Activated gamma-delta T cell treated with Interleukin-2 at 50 U/mL for 16 hours (primary cell): ENCODE measurements at places on chromosomes 2 and 18.

- DNase-seq = no peak
Observed at GRCh38 chr18:61845197-61845596, 47.6 kb downstream of the RNF152 start.

- no peak for DNase-seq
Observed at GRCh38 chr2:112032224-112032586, 22.9 kb upstream of the TMEM87B start.

DNA sequence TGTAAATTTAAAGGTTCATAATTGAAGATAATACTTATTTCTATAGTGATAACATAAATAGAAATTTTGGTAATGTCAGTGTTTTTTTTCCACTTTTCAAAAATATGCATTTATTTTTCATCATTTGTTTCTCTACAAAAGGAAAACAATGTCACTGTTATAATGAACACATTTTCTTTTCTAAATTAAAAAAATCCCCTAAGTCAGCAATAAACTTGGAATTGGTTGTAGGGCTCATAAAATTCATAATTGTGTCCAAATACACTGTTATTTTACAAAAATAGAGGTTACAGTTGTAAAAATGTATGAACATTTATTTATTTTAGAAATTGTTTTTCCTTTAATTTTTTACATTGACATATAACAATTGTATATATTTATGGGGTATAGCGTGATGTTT, 26.4 kb upstream of the SERPINB12 start:
- no peak for DNase-seq

GRCh38 chr18:2325933-2326332, 245.4 kb downstream of the METTL4 start:
- no peak for DNase-seq

DNA sequence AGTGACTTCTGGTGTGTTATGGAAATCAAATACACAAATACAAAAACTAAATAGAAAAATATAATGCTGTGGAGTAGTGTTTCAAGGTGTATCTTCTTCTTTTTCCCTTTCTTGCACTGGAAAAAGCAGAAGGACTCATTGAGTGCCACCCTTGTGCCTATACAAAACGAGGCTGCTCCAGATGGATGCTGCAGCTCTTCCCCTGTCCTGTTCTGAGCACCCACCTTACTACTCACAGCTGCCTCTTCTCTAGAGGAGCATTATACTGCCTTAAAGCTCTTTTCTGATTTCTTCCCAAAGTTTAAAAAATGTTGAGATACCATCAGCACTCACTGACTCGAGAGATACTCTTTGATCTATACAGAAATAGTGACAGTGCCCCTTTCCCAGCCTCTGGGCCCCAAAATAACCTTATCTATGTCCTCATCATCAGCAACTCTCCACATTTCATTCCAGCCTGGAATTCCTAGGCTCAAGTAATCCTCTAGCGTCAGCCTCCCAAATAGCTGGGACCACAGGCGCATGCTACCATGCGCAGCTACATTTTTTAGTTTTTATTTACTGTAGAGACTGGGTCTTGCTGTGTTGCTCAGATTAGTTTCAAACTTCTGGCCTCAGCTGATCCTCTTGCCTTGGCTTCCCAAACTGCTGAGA, 1356.1 kb upstream of the NRXN1 start:
- no peak for DNase-seq

GRCh38 chr18:57965246-57965645, 78.8 kb upstream of the NEDD4L start:
- DNase-seq = no peak

- DNase-seq = no peak
Observed at GRCh38 chr2:45233301-45233700, 224.0 kb upstream of the SIX2 start.

DNA sequence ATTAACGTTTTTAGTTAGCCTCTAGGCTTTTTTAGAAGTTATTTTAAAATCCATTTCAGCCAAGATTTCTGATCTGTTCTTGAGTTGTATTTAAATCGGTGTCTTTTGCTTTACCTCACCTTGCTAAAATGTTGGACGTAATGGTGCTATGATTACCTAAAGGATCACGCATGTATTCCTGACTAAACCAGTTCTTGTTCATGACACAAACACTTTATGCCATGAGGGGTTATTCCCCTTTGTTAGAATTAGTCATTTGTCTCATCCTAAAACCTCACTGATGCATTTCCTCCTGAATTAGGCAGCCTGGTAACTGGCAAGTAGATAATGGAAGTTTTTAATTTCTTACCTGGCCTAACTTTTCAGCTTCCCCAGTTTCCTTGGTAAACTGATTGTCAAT, 185.4 kb upstream of the TANK start:
- no peak for DNase-seq

- DNase-seq = no peak
Observed at GRCh38 chr2:30756051-30756719, 51.1 kb downstream of the CAPN13 start.

GRCh38 chr2:98795891-98796676, 65.2 kb upstream of the MGAT4A start:
- DNase-seq = no peak

- no peak for DNase-seq
Observed at GRCh38 chr2:23549051-23549450, 164.1 kb downstream of the KLHL29 start.

DNA sequence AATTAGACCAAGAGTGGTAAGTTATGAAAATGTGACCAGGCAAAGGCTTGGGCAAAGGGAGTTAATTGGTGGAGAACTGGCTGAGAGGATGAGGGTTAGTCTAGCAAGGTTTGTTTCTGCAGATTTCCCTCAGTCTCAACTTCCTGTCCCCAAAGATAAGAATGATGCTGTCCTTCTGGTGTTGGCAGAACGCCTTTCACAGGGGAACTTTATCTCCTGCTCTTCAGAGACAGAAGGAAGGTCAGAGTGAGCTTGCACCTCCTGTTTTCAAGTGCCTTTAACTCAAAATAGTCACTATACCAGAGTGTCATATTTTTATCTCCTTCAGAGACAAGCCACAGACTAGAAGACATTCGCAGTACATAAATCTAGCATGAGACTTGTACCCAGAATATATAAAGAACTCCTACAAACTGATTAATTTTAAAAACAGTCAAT, 95.7 kb downstream of the TEX51 start:
- no peak for DNase-seq

GRCh38 chr18:46344416-46345180, 240.4 kb downstream of the HAUS1 start:
- no peak for DNase-seq

GRCh38 chr18:74248595-74248994, 43.2 kb downstream of the CYB5A start:
- no peak for DNase-seq

DNA sequence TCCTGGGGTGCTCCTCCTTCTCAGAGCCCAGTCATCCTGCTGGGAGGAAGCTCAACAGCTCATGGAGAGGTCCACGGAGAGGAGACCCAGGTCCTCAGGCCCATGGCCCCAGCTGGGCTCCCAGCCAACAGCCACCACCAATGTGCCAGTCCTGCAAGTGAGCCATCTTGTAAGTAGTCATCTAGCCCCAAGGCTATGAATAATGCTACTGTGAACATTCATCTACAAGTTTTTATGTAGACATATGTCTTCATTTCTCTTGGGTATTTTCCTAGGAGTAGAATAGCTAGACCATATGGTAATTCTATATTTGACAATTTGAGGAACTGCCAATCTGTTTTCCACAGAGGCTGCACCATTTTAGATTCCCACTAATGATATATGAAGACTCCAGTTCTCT, 166.1 kb downstream of the MTCL1 start:
- DNase-seq = no peak

GRCh38 chr18:46325895-46326294, 221.7 kb downstream of the HAUS1 start:
- no peak for DNase-seq

GRCh38 chr2:99421469-99421868, 68.3 kb downstream of the REV1 start:
- DNase-seq = no peak

- no peak for DNase-seq
Observed at GRCh38 chr2:62596061-62596921, 90.3 kb upstream of the TMEM17 start.

DNA sequence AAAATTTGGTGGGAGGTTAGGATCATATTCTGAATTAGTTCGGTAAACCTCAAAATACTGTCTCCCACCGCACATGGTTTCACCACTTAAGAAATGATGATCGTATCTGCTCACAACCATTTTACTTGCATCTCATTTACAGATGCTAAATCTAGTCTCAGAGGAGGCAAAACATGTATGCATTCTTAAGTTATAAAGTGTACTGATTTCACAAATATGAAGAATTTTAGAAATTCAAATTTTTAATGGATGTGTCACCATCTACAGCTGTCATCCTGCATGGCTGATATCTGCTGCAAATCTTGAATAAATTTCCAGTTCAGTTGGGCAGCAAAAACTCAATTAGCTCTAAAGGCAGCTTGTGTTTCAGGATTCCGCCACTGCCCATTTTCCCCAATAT, 243.3 kb upstream of the KCNJ3 start:
- DNase-seq = no peak

- no peak for DNase-seq
Observed at GRCh38 chr18:6955304-6955703, 162.3 kb downstream of the LAMA1 start.

GRCh38 chr2:121376535-121377250, 91.7 kb upstream of the TFCP2L1 start:
- DNase-seq = no peak

GRCh38 chr18:78430131-78430758, 549.4 kb upstream of the SALL3 start:
- DNase-seq = no peak

- no peak for DNase-seq
Observed at GRCh38 chr2:229181641-229182040, 89.4 kb downstream of the PID1 start.

DNA sequence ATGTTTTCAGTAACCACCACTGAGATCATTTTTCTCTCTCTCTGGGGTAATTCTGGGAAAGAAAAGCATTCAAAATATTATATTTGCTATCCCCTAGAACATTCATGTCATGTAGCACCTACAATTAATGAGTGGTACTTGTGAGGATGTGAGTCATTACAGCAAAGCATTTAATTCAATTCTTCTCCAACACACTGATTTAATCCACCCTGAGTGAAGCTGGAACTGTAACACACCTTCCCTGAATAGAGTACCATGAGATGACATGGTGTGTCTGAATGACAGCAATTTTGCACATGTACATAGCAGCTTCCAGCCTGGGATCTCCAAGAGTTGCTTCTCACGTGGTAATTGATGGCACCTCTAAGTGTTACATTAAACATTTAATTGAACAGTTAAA, 207.1 kb upstream of the SLC14A2 start:
- DNase-seq = no peak

GRCh38 chr2:47617523-47618271, 165.2 kb upstream of the MSH6 start:
- DNase-seq = no peak

GRCh38 chr18:2656237-2656980, 883 bp downstream of the SMCHD1 start:
- DNase-seq = peak; percentile 45

GRCh38 chr2:39068299-39069135, 52.3 kb downstream of the SOS1 start:
- DNase-seq = no peak

DNA sequence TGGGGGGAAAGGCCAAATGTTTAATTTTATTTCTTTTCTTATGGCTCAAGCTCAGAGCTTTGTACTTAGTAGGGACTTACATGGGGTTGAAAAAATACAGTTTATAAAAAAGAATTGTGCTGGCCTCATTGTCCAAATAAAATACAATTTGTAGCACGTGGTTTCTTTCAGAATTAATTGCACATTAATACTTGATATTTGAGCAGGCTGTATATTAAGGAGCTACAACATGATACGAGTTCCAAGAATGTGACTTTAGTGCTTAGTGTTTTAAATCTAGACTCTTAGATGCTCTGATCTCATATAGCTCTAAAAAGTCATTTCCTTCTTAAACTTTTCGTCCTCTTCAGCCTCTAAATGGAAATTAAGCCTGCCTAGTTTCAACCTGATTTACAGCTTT, 46.4 kb upstream of the RASGRP3 start:
- DNase-seq = no peak

DNA sequence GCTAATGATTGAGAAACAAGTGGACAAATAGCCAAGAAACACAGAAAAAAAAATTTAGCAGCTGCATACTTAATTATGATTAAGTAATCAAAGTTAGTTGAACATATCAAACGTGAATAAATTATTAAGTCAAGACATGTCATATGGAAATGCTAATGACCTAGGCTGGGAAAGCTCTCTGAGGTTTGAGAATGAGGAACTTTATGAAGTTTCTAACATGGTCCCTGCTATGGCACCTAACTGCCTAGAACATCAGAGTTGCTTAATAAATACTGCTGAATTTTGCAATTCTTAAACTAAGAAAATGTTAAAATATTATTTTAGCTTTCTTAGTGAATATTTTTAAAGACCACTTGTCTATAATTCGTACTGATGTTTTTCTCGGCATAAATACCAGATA, 99.8 kb downstream of the AFF3 start:
- no peak for DNase-seq

DNA sequence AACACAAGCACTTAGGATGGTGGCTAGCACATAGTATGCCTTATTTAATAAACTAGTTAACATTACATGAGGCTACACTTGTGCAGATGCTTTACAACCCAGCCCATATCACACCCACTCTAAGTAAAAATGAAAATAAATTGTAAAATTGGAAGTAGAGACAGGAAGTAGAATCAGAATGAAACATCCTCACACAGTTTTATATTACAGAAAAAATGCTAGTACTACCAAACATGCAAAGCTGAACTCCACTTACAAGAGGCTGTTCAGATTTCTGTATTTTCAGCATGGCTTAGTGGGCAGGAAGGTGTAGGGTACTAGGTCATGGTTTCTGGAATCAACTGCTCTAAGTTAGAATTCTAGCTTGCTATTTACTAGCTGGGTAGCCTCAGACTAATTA, 18.2 kb upstream of the CRIM1 start:
- no peak for DNase-seq

DNA sequence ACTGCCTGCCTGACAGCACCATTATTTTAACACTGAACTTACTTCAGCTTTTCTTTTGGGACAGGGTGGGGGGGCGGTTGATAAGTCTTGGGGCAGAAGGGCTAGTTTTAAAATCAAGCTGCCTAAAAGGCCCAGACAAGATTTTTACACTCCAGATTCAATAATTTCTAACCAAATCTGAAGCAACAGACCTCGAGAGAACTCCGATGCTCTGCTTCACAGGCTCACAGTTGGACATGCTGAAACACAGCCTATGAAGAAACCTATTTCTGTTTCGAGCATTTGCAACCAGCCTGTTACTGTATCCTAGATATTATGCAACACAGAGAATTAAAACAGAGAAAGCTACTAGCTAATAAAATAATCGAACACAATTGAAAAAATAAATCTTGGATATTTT, 1.3 kb upstream of the MYT1L start:
- DNase-seq = no peak
